GM23338 (cell line): ENCODE measurements at places on chromosomes 11 and 22. TPM values are rescaled to one million over a fixed set of nuclear protein-coding genes. Genes with fewer than 3 reads are reported as not detected.

- DNase-seq, result no peak
Measured at GRCh38 chr11:130486987-130487923, 38.8 kb downstream of the ADAMTS15 start.

DNA sequence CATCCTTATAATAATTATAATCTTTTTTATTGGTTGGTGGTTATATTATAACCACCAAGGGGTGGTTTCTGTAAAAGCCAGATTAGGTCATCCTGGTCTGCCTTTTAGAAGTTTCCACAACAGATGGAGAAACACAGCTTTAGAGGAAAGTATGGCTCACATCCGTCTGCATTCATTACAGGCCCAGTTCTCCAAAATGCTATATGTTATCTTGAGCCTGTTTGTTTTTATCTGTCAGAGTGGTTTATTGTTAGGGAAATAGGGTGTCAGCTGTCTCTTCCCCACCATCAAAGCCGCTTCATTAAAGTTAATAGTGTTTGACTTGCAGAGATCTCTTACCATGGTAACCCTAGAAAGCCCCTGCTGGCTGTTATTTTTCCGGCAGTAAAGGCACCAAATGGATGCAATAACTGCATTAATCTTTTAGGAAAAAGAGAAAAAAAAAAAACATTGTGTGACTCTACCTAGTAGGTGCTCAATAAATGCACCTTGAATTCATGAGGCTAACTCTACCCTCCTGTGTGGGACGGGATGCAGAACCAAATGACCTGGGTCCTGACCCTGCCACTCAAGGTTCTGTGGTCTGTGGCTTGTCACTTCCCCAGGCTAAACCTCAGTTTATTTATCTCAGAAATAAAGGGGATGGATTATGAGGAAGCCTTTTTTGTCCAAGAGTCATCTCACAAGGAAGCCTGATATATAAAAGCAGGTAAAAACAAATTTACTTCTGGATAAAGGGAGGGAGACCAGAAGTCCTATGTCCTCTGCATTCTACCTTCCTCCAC, 118.3 kb downstream of the WT1 start:
- peak; percentile 6 for DNase-seq

GRCh38 chr11:44574610-44575287, 9.3 kb downstream of the CD82 start:
- no peak for DNase-seq

DNA sequence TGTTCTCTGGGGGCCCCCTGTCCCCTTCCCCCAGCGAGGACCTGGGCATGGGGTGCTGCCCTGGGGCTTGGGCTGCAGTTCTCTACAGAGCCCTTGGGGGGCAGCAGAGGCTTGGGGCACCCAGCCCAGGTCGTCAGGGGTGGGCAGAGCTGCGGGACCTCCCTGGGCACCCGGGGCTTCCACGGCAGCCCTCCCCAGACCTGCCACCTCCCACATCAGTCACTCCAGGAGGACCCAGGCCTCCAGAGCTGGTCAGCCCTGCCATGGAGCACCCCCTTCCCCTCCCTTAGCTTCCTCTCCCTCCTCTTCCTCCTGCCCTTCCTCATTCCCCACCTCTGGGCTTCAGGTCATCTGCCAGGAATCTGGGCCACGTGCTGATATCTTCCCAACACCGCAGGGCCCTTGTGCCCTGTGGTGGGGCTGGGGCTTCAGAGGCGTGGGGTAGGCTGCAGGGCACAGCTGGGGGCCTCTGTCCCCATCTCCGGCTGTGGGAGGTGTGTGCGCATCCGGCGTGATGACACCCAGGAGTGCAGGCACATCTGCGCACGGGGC, 5.8 kb downstream of the TSPAN4 start:
- peak; percentile 70 for DNase-seq

Gene OR51I2
- polyA plus RNA-seq, result not detected in 2 replicates

- no peak for DNase-seq
Measured at GRCh38 chr11:1862588-1863351, 9.9 kb downstream of the LSP1 start.

GRCh38 chr11:122765487-122766131, 72.7 kb upstream of the CRTAM start:
- no peak for DNase-seq

DNA sequence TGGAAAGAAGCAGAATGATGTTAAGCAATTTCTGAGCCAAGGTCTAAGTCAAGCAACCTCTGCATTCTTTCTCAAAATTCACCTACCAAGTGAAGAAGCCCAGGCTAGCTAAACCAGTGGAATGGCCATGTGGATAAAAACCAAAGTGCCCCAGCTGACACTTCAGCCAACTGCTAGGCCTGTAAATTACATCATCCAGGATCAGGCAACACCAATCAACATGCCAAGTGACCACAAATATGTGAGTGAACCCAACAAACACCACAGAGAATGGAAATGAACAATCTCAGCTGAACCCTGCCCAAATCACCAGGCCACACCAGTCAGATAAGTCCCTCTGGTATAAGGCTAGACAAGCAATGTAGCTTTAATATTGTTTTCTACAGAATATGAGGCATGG, 25.1 kb upstream of the FJX1 start:
- peak; percentile 3 for DNase-seq

Gene DDI1
- 0.13 TPM in 1 of 2 replicates, not detected in the other for polyA plus RNA-seq

DNA sequence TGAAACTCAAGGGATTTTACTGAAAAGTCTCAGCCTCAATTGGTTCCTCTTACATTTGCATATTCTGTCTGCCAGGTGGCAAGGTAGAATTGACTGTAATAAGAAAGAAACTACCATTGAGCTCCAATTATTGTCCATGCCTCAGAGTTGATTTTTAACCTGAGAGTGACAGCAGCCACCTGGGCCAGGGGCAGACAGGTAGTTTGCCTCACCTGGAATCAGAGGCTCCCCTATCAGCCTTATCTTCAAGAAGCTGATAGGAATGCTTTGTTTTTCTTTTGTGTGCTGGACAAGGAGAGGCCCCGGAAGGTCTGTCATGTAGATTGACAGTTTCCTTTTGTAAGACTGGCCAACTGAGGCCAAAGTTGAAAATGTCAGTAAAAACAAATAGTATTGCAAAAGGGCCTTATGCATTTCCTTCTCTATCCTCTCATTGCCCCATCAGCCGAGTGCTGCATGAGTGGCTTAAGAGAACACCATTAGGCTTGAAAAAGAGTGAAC, 34.1 kb downstream of the CD44 start:
- peak; percentile 32 for DNase-seq

- DNase-seq, result no peak
Measured at GRCh38 chr11:110071197-110071596, 22.0 kb upstream of the ZC3H12C start.

DNA sequence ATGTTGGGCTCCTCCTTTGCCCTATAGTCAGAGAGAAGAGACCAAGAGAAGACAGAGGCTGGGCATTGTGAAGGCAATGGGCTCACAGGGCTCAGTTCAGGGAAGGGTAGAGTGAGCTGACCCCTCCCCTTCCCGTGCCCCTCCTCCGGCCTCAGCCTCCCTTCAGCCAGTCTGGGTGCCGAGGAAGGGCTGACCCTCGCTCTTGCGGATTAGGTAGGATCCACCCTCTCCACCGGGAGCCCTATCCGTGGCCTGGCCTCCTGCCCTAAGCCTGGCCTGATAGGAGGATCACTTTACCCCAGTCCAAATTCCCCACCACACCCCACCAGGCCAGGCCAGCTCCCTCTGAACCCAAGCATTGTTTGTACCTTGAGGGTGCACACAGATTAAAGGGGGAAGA, 1.8 kb upstream of the PPP1R14B start:
- peak; percentile 68 for DNase-seq

- DNase-seq, result peak; percentile 91
Measured at GRCh38 chr11:69718147-69718546, 14.3 kb upstream of the FGF19 start.

Gene MICALL1
- polyA plus RNA-seq, result 4.8 and 5.9 TPM in 2 replicates

DNA sequence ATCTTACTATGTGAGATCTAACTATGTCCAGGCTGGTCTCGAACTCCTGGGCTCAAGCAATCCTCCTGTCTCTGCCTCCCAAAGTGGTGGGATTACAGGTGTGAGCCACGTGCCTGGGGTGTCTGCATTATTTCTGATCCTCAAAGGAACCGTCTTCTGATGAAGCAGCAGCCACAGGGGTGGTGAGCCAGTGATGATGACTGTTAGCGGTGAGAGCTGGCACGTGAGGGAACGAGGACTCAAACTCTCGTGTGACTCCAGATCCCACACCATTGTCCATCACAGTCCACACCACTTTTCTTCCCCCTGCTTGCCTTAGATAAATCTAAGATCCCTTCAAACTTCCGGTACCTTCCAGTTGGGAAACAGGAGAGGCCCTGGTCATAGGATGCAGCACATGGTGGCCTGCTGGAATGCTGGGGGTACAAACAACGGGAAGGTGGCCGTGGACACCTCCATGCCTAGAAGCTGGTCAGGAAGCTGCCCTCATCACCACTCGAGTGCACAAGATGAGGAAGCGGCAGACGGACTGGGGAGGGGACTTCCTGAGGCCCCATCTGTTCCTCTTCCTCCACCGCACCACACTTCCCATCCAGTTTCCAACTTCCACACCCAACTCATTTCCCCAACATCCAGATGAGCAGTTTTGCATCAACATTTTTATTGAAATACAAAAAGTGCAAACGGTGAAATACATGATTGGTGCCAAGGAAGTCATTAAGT, 23.8 kb downstream of the ARHGAP1 start:
- no peak for DNase-seq

- DNase-seq, result no peak
Measured at GRCh38 chr11:46333394-46333947, 13.8 kb upstream of the DGKZ start.

DNA sequence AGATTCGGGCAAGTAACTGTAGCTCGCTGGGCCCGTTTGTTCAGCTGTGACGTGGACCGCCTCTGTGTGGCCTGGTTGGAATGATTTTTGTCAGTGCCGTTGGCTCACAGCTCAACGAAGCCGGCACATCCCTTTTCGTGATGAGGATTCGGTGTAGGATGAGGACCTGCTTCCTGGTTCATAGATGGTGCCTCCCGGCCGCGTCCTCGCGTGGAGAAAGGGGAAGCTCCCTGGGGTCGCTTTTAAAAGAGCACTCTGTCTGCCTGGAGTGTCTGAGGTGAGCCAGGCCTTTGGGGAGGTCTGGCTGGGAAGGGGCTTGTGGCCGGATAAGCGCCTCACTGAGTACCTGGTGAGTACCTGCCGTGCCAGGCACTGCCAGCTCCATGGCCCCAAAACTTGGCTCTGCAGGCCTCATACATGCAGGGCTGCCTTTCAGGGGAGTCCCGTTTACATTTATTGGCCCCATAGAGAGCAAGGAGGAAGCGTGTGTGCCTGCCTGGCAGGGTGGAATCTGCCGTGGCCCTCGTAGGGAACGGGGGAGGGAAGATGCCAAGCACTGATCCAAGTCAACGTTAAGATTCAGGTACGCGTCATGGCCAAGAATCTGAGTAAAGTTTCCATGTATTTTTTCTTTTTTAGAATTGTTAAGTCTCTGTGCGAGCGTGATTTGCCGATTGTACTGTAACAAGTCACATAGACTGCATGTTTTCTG, 88.4 kb downstream of the ARHGAP8 start:
- no peak for DNase-seq

- no peak for DNase-seq
Measured at GRCh38 chr11:44000731-44001130, 47.0 kb upstream of the ACCSL start.

DNA sequence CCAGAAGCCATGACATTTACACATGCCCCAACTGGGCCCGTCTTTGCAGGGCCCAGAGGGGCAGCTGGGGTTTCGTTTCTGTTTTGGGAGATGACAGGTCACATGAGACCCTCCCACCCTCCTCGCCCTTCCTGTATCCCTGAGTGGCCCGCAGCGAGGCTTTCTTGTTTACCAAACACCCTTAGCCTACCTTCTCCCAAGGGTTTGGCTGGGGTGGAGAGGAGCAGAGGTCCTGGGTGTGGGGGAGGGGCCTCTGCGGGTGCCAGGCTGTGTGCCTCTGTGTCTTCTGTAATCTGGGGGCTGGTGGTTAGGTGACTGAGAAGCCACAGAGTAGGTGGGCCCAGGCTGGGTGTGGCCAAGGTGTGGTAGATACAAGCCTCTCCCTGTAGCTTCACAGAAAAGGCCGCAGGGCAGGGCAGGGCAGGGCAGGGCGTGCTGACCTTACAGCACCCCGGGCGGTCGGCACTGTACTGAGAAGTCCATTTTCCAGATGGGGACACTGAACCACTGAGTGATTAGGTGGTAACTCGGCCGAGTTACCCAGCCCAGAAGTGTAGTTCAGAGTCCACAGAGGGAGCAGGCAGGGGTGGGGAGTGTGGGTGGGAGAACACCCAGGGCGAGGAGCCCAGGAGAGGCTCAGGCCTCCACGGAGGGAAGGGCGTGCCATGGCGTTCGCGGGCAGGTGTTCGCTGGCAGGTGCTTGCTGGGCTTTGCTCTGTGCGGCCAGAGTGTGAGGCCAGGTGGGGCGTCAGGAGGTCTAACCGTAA, 8.7 kb downstream of the PRR5 start:
- no peak for DNase-seq

DNA sequence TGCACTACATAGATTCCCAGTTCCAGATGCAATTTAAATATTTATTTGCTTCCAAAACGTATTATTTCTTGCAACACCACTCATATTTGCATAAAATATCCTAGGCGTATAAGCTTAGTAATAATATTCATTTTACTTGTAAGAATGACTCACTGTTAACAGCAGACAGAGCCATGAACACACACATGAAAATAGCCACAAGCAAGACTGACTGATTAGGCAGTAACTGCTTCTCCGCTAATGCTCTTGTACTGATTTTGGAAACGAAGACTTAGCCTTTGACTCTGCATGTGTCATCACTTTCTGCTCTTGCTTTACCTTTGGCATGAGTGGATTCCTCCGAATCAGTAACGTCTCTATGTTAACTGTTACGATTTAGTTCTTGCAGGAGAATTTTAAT, 6.0 kb downstream of the OR10Q1 start:
- no peak for DNase-seq

- DNase-seq, result peak; percentile 15
Measured at GRCh38 chr22:22397292-22397870, 111.2 kb downstream of the ZNF280B start.

GRCh38 chr11:26820739-26821138, 98.9 kb upstream of the SLC5A12 start:
- DNase-seq, result no peak

DNA sequence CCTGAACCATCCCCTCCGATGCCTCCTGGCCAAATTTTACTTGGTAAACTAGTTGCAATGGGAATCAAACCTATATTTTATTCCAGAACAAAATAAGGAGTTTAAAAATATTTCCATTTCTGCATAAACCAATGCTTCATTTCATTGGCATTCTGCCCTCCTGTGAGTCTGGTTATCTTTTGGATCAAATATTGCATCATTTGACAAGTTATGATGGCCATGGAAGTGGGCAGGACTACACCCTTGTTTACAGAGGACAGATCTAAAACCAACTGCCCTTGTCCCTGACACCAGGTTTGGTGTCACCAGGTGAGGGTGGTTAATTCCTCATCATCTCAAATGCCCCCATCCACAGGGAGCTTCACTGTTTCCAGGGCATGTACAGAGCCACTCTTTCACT, 28.2 kb upstream of the E2F8 start:
- DNase-seq, result no peak

Gene YPEL4
- polyA plus RNA-seq, result 1.1 and 1.2 TPM in 2 replicates
